Right hindlimb (tissue), 1 donor: ENCODE measurements at places on chromosomes 7 and 10.

DNA sequence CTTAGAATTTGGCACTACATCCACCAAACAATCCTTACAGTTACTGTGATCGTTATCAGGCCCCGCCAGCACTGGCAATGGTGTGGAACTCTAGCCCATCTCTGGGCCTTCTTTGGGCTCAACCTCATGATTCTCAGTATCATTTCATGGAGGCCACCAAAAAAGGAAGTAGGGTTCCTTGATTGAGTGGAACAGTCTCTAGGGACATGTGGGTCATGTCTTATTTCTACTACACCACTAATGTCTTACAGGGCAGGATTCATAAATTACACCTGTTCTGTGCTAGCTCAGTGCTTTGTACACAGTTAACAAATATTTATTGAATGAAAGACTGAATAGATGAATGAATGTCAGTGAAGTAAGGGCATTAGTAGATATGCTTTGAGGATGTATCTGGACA is 53.9 kb downstream of the AP3M1 start:
- no peak for DNase-seq

GRCh38 chr7:99386584-99387238 is 12.2 kb downstream of the ARPC1B start:
- DNase-seq, result no peak

GRCh38 chr7:4665661-4666060 is 16.4 kb upstream of the FOXK1 start:
- DNase-seq, result no peak

GRCh38 chr7:140726281-140726680 is 29.8 kb downstream of the NDUFB2 start:
- DNase-seq, result no peak

- no peak for DNase-seq
Measured at GRCh38 chr10:42950606-42951485, 126.0 kb upstream of the RET start.

DNA sequence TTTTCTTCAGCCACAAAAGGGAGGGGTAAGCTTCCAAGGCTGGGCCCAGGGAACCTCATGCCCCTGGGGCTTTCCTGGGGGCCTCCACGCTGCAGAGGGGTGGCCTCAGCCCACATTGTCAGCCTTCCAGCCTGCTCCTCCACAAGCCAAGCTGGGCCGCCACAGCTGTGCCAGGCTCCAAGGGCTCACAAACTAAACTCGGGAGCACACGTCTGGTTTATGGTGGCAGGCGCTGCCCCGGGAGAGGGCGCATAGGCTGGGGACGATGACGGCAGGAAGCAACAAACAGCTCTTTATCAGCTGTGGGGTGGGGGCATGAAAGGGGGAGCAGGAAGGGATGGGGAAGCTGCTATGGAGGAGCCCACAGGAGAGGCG is 6.3 kb upstream of the CDH23 start:
- no peak for DNase-seq

DNA sequence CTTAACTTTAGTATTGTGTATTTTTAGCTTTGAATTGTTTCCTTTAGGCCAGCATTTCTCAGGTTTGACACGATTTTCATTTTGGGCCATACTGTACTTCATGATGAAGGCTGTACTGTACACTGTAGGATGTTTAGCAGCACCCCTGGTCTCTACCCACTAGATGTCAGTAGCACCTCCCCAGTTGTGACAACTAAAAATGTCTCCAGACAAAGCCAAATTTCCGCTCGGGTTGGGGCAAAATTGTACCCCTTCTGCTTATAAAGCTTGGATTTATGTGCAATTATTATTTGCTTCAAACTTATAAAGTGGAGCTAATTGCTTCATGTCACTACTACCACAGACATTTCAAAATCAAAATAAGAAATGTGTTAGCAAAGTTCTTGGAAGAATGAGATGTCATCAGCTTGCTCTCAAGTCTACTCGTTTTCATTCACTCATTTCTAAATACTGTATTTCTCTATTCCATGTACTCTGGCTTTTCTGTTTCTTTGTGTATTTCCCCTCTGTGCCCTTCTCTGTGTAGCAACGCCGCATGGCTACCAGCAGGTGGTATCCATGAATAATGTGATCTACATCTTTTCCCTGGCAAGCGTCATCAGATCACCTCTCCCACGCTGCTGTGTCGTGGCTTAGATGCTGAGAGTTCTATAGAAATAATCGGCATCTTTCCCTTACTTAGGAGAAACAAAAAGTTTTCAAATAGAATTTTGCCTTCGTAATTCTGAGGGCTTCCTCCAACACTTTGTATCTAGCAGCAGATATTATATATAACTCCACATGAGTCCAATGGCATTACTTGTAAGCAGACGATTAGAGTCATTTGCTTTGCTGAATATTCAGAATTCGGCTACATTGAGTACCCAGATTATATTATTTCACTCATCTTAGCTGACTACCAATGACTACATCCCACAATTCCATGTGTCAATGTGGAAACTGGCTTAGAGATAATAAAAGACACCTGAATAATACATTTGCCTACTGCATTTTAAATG is 47.8 kb upstream of the CALCR start:
- peak; percentile 23 for DNase-seq

GRCh38 chr7:126529833-126530232 is 722.9 kb downstream of the GRM8 start:
- DNase-seq, result no peak

GRCh38 chr10:103679096-103679790 is 176.1 kb downstream of the SH3PXD2A start:
- no peak for DNase-seq

DNA sequence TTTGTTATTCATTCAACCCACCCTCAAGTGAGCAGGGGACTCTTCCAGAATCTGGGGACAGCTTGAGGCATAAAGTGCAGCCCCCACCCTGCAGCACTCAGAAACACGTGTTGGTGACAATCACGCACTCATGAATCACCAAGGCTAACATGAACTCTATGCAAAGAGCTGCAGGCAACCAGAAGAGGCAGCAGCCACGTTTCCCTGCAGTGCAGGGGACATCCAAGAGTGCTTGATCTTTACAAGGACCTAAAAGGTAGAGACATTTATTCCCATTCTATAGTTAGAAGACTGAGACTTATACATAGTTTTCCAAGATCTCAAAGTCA is 135.2 kb upstream of the GDF10 start:
- no peak for DNase-seq

DNA sequence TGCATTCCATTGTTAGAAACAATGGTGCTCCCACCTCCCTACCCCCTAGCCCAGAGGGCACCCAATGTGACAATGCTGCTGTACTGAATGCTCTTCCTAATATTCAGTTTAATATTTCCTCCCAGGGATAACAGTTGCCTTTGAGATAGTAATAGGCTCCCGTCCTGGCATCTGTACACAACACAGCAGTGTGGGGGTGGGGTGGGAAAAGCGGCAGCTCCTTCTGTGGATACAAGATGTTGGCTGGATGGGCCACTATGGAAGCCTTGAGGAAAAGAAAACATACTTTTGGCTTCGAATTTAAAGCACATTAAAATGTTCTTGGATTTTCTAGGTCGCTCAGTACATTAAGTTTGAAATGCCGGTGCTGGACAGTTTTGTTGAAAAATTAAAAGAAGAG is 9.2 kb upstream of the ZNF22 start:
- peak; percentile 30 for DNase-seq

DNA sequence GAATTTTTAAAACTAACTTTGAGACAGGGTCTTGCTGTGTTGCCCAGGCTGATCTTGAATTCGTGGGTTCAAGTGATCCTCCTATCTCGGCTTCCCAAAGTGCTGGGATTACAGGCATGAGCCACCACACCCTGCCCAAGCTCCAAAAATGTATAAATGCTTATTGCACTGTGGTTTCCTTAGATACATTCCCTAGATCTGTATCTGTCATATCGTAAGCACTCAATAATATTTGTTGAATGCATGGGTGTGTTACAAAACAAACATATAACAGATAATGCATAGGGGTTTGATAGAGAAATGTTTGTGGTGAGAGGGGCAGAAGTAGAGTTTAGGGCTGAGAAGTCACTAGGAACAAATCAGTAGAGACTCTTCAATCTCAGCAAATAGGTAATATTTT is 955.3 kb upstream of the C7orf33 start:
- DNase-seq, result no peak

DNA sequence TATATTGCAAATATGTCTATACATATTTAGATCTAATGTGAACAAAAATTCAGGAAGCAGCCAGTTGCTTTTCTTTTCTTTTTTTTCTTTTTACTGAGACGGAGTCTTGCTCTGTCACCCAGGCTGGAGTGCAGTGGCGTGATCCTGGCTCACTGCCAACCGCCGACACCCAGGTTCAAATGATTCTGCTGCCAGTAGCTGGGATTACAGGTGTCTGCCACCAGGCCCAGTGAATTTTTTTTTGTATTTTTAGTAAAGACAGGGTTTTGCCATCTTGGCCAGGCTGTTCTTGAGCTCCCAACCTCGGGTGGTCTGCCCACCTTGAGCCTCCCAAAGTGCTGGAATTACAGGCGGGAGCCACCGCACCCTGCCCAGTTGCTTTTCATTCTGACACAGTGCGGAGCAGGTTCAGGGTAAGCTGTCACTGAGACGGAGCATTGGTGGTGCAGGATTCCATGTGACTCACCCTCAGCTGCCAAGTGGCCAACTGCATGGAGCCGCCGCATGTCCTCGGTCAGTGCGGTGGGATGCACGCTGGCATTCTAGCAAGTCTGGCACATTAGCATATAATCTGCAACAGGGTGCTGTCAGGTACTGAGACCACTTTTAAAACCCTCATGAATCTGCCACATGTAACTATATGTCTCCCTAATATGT is 362.7 kb downstream of the DNAJB6 start:
- peak; percentile 7 for DNase-seq
